CD8-positive, alpha-beta T cell (primary cell): ENCODE measurements at places on chromosomes 13 and 19. TPM values are rescaled to one million over a fixed set of nuclear protein-coding genes. Genes with fewer than 3 reads are reported as not detected.

Gene OR7C1
- not detected for total RNA-seq

Gene NPAS1
- total RNA-seq, result 1.1 TPM

Gene ATP1A3
- total RNA-seq, result 10.2 TPM

Gene DHDH
- total RNA-seq, result 1.0 TPM

Gene C19orf67
- not detected for total RNA-seq

Gene LILRB1
- total RNA-seq, result 0.87 TPM

Gene PNMA8A
- total RNA-seq, result not detected

Gene GAPDHS
- not detected for total RNA-seq

Gene SULT2A1
- total RNA-seq, result not detected

Gene DCT
- total RNA-seq, result 0.28 TPM

Gene FFAR2
- 0.17 TPM for total RNA-seq

Gene ZNF112
- total RNA-seq, result not detected

Gene CD37
- total RNA-seq, result 281 TPM

Gene RGS9BP
- 0.16 TPM for total RNA-seq

Gene NLRP11
- not detected for total RNA-seq

Gene MCEMP1
- total RNA-seq, result 1.1 TPM

Gene KLK7
- not detected for total RNA-seq

Gene TLE5
- total RNA-seq, result 677 TPM

Gene CEACAM6
- total RNA-seq, result not detected

Gene AMER2
- not detected for total RNA-seq

Gene MATK
- total RNA-seq, result 40.0 TPM

Gene ZNF626
- total RNA-seq, result 5.7 TPM

Gene BORA
- 3.7 TPM for total RNA-seq

Gene PGPEP1
- total RNA-seq, result 25.2 TPM

Gene NTN5
- total RNA-seq, result 2.4 TPM

Gene NLRP4
- total RNA-seq, result not detected

Gene RNF225
- not detected for total RNA-seq

Gene PDE4C
- total RNA-seq, result 0.71 TPM

Gene TEX29
- total RNA-seq, result not detected

Gene TPRX1
- not detected for total RNA-seq

Gene OSCAR
- total RNA-seq, result 0.49 TPM

Gene ODAD3
- not detected for total RNA-seq

Gene MEDAG
- not detected for total RNA-seq

Gene TUBA3C
- not detected for total RNA-seq

Gene TMEM150B
- total RNA-seq, result not detected

Gene ALOX5AP
- total RNA-seq, result 16.3 TPM

Gene CRLF1
- not detected for total RNA-seq

Gene EXOC3L2
- not detected for total RNA-seq
